Stimulated activated CD4-positive, alpha-beta T cell treated with anti-CD3 and anti-CD28 coated beads, Interleukin-12 subunit alpha, Interleukin-12 subunit beta, amount 100 ng/mL, for 48 hours (primary cell): ENCODE measurements at places on chromosomes 3 and 15.

DNA sequence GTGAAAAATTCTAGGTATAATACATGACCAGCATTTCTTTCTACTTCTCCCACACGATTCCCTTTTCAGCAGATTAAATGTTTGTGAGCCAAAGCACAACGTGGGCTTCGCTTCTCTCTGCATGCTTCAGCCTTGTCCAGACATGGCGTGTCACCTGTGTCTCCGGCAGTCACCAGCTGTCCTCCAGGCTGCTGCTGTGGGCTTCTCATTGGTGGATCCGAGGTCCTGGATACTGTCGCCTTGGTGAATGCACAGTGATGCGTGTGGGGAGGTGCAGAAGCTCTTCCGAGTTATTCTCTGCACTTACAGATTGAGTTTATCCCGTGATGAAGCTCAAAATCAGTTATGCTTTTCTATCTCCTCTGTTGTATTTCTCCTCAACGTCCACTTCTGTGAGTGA lies 23.0 kb upstream of the GOLGA8J start:
- DNase-seq, result no peak

GRCh38 chr3:185997130-185997529 lies 59.3 kb upstream of the TRA2B start:
- DNase-seq, result no peak

GRCh38 chr15:47363653-47364052 lies 353.7 kb upstream of the SEMA6D start:
- no peak for DNase-seq

GRCh38 chr3:187942658-187943241 lies 197.5 kb upstream of the BCL6 start:
- DNase-seq, result no peak

GRCh38 chr3:129518581-129518980 lies 9.9 kb upstream of the RHO start:
- DNase-seq, result no peak

GRCh38 chr3:10357592-10358308 lies 36.8 kb upstream of the SEC13 start:
- no peak for DNase-seq

DNA sequence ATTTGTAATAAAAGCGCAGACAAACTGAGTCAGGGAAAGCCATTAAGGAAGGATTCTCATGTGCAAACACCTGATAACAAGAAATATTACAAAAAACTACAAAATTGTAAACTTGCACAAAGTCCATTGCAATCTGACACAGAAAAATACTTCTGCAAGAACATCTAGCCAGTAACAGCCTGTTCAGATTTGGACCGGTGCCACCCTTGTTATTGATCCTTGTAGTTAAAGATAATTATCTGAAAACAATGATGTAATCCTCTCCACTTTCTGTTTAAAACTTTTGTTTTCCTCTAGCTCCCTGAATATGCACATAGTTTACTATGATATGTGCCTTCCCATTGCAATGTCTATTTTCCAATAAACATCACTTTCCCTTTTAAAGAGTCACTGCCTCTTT lies 1090.2 kb downstream of the PLOD2 start:
- DNase-seq, result no peak

DNA sequence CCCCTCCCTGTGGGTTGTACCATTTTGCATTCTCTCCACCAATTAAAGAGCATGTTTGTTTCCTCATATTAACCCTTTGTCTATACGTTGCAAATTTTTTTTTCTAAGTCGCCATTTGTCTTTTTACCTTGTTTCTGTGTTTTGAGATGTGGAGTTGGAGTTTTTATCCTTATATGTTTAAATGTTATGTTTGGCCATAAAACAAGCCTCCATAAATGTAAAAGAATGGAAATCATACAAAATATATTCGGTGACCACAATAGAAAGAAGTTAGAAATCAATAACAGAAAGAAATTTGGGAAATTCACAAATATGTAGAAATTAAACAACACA lies 29.2 kb downstream of the LRRK1 start:
- no peak for DNase-seq

- no peak for DNase-seq
Measured at GRCh38 chr3:156299569-156299968, 179.2 kb downstream of the KCNAB1 start.

DNA sequence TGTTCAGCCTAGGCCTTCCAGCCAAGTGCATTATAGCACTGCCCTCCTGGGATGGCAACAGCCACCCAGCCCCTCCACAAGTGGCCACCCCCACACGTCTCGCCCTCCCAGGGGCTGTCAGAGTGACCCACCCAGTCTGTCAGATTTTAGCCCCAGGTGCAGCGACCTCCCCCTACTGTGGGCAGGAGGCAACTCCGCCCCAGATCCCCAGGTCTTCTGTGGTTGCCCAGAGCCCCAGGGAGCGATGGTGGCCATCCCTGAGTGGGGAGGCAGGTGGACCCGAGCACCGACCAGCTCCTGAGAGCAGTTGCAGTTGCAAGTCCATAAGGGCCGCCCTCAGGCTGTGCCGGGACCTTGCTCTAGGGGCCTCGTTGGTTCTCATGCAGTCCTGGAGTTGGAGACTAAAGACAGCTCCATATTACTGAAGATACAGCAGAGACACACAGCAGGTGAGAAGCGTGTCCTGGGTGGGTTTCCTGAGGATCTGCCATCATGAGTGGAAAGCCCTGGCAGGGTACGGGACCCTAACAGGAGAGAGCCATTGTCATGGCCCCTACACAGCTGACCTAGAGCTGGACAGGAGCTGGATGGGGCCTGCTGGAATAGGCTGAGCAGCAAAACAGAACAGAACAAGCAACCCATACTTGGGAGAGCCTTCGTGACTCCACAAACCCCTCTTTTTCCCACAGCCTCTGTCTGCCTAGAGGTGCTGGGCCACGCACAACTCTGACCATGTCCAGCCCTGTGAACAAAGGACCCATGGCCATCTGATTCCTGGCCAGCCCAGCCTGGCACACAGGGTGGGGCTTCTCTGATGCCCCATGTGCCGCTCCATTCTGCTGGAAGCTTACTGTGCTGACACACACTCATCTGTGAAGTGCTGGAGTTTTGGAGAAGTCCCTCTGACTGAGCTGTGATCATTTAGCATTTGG lies 110.3 kb upstream of the ALDH1A3 start:
- no peak for DNase-seq

DNA sequence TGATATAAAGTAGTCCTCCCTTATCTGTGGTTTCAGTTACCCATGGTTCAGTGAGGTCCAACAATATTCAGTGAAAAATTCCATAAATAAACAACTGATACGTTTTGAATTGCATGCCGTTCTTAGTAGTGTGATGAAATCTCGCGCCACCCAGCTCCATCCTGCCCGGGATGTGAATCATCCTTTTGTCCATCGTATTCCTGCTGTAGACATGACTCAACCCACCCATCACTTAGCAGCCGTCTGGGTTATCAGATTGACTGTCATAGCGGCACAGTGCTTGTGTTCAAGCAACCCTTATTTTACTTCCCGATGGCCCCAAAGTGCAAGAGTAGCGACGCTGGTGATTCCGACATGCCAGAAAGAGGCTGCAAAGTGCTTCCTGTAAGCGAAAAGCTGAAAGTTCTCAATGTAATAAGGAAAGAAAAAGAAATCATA lies 48.0 kb upstream of the MEX3B start:
- no peak for DNase-seq

DNA sequence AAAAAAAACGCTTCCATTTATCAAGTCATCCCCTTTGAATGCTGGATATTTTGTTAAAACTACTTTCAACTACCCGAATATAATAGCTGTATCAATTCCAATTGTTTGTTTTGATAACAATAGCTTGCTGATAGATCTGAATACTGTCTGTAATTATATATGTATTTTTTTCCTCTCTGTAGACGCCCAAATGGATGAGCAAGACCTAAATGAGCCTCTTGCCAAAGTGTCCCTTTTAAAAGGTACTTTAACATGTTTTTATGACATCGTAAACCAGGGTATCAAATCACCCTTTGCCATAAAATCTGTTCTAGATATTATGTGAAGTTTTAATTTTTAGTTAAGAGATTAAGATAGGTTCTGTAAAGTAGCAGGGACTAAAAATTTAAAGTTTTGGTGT lies 111.5 kb upstream of the FLNB start:
- no peak for DNase-seq
